ENCODE measurements at places on chromosomes 6 and 20.

- DNase-seq = no peak
These were observed 55.6 kb upstream of the CSE1L start for GRCh38 chr20:48990467-48990866.

DNA sequence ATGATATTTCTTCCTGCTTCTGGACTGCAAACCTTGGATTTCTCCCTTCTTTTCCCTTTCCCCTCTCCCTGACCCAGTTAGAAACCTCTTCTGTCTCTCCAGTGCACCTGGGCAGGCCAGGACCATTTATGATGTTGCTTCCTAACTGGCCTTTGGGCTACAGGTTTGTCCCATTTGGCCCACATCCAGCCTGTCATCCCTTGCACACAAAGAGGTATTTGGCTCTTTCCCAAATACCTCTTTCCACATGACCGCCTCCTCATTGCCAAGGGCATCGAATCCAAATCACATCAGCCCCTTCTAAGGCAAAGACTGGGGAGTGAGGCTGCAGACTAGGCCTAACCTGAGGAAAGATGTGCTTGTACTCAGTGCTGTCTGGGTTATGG, 13.6 kb downstream of the FGD2 start:
- no peak for DNase-seq

DNA sequence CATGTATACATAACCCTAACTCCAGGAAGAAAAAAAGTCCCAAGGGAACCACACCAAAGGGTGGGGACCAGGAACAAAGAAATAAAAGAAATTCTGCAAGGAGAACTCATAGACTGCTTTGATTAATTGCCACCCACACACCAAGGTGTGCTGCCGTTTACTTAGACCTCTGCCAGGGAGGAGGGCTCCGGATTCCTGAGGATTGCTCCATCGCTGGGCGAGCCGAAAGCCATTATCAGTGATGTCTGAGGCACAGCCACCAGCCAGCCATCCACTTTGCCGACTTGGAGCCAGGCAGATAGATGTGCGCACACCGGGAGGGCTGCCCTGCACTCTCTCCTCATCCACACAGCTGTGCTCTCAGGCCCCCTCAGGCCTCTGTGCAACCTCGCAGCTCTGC, 272.7 kb upstream of the FOXQ1 start:
- no peak for DNase-seq

DNA sequence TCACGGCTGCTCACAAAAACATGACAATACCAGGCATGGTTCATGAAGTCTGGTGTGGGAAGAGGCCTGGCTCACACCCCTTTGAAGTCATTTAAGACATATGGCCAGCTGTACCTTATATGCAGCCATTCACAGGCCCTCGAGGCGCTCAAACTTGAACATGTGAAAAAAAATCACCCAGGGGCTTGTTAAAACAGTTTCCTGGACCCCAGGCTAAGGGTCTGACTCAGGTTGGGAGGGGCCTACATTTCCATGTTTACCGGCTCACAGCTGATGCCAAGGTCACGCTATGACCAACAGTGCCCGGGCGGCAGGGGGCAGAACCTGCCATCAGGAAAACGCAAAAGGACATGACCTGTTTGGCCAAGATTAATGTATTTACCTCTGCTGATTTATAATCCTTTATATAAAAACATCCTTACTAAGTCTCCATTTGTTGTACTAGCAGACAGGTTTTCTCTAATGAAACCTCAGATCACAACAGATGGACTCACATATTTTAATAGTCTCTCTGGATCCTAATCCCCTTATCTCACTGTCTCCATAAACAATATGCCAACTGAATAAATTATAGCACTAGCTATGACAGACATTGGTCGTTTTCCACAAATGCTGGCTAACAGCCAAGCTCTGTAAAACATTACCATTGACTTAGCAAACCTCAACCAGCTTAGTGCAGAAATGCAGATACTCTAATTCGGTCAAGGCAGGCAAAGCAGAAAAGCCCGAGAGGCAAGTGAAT, 19.9 kb downstream of the EZR start:
- DNase-seq = no peak

- DNase-seq = no peak
These were observed 201.3 kb downstream of the ESR1 start for GRCh38 chr6:152008779-152009178.

GRCh38 chr6:125312478-125312877, 10.7 kb upstream of the HDDC2 start:
- DNase-seq = no peak

GRCh38 chr6:25056130-25056529, 120.4 kb upstream of the RIPOR2 start:
- no peak for DNase-seq

DNA sequence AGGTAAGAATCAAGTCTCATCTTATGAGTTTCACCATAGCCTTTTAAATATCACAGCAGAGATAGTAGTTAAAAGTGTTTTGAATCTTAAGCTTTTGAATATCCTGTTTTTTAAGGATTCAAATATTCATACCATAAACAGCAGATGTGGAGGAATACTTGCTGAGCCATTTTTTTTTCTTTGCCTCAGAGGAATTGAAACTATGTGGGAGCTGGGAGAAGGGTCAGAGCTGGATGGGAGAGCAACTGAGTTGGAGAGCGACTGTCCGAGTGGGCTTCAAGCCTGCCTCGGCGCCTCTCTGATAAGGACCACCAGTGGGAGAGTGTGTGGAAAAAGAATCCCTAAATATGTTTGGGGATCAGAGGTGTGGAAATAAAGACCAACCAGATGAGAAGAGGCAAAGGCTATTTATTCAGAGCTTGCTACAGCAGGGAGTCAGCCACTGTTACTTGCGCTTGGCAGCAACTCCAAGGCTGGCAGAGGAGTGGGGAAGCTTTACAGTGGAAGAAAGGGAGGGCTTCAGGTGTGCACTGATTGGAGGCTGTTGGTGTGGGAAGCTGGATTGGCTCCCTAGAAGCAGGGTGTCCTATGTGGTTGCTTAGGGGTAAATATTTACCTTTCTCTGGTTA, 34.3 kb upstream of the MCUR1 start:
- DNase-seq = no peak

GRCh38 chr20:41091927-41092326, 45.4 kb upstream of the PLCG1 start:
- DNase-seq = no peak

- no peak for DNase-seq
These were observed 68.8 kb downstream of the TMEM170B start for GRCh38 chr6:11606332-11606731.

DNA sequence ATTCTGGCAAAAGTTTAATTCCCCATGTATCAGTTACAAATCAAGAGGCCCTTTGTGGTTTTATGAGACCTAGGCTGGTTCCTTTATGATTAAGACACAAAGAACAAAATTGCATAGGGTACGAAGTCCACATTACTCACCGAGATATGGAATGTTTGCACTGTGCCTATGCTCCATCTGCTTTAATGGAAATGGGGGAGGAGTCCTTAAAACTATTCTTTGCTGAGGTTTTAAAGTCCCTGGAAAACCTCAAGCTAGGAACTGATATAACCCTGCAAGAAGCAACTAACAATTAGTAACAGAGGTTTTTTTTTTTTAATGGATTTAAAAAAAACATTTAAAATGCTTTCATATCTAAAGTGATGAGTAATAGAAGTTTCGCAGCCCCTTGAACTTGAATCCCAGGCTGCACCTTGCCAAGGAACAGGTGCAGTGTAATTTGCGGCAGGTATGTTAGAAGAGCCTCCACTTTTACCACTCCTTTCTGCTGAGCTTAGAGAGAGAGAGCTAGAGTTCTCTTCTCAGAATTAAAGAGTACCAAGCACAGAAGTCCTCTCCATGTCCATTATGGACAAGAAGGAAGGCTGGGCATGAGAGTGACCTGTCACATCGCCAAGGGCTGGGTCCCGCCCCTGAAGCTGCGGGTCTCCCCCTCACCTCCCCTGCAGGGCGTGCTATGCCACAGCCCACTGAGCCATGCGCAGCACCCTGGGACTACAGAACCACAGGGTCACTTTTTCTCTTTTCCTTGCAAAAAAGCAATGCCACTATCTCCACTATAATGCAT, 2.3 kb downstream of the SERPINB1 start:
- no peak for DNase-seq

- DNase-seq = no peak
These were observed 1.5 kb downstream of the ID4 start for GRCh38 chr6:19838442-19839236.

DNA sequence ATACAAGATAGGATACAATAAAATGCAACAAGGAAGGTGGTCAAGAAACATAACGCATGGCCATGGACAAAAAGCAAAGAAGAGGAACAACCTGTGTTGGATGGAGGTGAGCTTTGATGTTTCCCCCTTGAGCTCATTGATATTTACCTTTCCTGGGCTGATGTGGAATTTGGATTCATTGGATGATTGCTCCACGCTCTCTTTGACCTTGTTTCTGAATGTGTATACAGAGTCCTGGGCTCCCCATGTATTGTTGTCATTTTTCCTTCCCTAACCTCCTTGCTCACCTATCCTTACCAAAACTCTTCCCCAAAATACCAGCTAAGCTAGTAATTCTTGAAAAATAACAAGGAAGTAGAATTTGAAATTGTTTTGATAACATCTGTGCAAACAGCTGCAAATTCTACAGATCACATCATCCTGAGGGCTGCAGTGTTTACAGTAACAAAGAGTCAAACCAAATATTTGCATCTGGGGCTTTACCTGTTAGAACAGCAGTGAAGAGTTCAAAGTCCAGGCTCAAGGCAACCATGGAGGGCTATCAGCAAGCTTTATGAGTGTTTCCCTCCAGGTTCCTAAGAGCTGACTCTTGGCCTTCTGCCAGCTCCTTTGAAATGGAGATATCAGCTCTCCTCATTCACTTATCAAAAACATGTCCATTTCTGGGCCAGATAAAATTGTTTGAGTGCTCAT, 214.3 kb upstream of the MARCKS start:
- no peak for DNase-seq

DNA sequence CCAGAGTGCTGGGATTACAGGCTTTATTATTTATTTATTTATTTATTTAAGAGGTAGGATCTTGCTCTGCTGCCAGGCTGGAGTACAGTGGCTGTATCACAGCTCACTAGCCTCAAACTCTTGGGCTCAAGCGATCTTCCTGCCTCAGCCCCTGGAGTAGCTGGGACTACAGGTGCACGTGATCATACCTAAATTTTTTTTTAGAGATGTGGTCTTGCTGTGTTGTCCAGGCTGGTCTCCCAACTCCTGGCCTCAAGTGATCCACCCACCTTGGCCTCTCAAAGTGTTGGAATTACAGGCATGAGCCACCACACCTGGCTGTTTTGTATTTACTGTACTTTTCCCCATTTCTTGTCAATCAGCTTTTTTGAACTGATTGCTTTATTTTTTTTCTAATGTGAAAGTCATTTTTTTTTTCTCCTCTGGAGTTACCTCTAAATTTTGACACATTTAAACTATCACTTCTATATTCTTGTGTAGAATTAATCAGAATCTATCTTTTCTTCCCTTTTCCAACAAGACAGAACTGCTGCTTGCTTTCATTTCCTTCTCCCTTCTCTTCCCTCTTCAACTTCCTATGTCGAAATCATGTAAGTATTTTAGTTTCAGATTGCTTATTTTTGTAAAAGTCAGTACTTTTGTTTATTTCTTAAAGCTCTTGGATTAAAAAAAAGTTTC, 12.0 kb downstream of the PANK2 start:
- DNase-seq = no peak

DNA sequence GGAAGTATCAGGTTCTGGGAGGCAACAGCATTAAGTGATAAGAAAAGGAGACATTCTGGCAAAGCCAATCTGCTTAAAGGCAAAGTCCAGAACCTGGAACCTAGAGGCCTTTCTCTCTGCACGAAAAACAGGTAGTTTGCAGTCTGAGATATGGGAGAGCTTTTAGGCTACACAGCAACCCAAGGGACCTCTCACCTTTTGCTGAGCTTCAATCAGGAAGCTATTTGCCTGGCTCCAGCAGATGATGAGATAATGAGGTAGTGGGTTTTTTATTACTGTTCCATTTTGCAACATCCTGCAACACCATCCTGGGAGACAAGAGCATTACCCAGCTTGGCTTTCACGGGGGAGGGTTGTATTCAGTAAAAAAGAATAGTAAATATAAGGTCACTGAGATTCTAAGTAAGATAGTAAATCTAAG, 143.1 kb downstream of the ADGRG6 start:
- no peak for DNase-seq

DNA sequence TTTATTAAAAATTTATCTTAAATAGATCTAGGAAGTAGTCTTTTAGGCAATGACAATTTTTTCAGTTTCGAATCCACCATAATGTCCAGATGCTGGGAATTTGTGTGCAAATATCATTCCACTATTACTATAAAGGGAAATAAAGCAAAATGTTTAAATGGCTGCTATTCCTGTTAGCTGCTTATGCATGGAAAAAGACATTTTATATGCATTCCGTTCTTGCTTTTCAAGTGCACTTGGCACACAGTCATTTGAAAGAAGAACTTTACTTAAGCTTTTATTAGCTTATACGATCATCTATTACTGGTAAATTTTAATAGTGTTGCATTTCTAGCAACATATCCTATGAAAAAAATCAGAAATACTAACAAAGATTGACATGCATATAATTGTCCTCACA, 42.0 kb downstream of the PRL start:
- DNase-seq = no peak

GRCh38 chr6:157148391-157149323, 174.7 kb downstream of the TMEM242 start:
- no peak for DNase-seq

DNA sequence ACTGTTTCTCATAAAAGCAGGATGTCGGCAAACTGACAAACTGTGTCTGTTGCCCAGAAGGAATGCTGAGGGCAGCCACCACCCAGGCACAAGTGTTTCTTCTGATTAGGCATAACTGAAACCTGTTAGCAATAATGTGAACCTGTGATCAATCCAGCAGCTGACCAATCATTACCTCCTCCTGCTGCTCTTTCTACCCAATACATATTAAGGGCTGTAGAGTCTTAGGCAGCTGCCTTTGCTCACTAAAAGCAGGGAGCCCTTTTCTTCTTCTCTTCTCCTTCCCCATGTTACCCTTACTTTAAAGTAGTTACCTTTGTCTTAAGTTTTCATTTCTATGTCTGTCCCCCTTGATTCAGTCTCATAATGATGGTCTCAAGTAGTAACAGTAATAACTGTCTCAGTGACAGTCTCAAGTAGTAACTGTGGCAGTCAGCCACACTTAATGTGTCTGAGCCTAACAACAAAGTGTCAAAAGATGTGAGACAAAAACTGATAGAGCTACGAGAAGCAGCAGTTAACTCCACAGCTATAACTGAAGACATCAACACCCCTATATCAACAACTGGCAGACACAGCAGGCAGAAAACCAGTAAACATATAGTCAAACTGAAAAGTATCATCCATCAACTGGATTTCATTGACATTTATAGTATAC, 37.0 kb downstream of the RANBP9 start:
- no peak for DNase-seq
